WTC11 (cell line): ENCODE measurements at places on chromosomes 12 and 14.
A peak's percentile ranks its signal among the peaks of the same experiment; 100 is the strongest.

GRCh38 chr14:59363531-59364226 lies 101.5 kb downstream of the GPR135 start:
- DNase-seq, result no peak

GRCh38 chr12:85424581-85425348 lies 144.7 kb downstream of the ALX1 start:
- DNase-seq, result peak; percentile 28

- DNase-seq, result no peak
Measured at GRCh38 chr14:33364466-33364865, 425.8 kb downstream of the NPAS3 start.

- DNase-seq, result no peak
Measured at GRCh38 chr12:71476513-71476912, 36.9 kb downstream of the LGR5 start.

DNA sequence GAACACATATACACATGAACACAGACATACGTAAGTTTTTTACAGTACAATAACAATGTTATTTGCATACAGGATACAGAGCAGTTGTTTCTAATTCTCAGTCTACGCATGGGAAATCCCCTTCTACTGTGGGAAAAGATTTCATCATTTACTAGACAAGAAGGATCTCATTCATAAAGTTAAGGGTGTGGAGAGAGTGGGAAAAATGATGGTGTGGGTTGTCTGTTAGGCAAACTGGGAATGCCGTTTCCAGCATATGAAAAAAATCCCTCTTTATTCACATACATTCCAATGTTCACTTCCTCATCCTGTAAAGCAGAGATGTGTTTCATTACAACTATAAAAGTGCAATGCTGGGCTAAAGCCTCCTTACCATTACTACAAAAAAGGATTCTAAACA lies 120.9 kb downstream of the SINHCAF start:
- no peak for DNase-seq

DNA sequence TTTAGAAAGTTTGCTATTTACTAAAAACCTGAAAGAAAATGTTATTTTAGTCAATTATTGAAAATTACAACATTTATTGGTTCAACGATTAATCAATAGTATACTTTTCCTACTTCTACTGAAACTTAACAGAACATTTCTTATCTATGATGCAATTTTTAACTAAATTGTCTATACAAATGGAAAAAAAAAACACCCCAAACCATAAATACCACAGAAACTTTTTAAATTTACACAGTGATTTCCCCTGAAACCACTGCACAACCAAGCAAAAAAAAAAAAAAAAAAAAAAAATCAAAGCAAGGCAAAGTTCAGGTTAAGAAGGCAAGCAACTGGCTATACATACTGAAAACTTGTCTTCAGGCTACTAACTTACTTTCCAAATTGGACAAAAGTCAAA lies 71.9 kb upstream of the POC1B start:
- no peak for DNase-seq
